CD4-positive, CD25-positive, alpha-beta regulatory T cell (primary cell): ENCODE measurements at places on chromosomes 7 and 10.

DNA sequence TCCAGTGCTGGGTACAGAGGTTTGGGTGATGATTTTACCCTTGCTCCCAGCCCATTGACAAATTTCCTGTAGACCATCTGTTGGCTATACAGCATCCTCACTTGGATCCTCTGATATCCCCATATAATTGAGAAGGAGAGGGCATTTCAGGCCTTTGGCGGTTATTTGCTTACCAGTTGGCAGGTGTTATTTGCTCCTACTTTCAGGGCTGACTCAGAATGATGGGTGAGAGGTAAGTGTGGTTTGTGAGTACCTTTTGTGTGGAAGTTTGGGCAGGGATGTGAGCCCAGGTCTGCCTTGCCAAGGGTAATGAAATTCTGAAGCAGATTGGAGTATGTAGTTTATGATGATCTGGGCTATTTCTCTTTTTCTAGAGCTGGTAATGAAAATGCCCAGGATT lies 93.6 kb downstream of the LRMDA start:
- no peak for DNase-seq

DNA sequence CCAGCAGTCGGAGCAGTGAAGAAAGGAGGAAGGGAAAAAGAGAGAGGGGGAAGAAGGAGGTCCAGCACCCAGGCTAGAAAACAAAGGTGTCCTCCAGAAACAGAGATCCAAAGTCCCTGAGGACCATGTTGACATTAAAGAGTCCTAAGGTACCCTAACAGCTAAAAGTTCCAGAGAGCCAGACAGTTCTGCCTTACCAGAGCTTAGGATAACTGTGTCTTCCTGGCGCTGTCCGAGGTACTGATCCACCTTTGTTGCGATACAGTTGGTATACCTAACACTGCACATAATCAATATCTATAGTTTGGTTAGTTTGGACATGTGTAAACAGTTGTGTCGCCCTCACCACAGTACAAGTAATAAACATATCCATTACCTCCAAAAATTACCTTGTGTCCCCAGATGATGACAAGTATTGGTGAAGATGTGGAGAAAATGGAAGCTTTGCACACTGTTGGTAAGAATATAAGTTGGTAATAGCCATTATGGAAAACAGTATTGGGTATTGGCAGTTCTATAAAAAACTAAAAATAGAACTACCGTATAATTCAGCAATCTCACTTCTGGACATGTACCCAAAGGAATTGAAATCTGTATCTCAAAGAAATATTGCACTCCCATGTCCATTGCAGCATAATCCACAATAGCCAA lies 59.8 kb downstream of the GRID1 start:
- no peak for DNase-seq

- no peak for DNase-seq
Measured at GRCh38 chr7:75842836-75843446, 29.3 kb upstream of the CCL24 start.

GRCh38 chr10:32031424-32031823 lies 24.8 kb downstream of the KIF5B start:
- DNase-seq: no peak

GRCh38 chr10:80078448-80079311 lies at the start of gene TMEM254:
Gene TMEM254 (plus strand): TSS chr10:80078665. CDS start chr10:80078700, 35 bp downstream.
- peak; percentile 69 for DNase-seq

- DNase-seq: no peak
Measured at GRCh38 chr7:30093420-30093952, 41.3 kb upstream of the MTURN start.
